Fibroblast of the aortic adventitia (primary cell): ENCODE measurements at places on chromosomes 4 and X. TPM values are rescaled to one million over a fixed set of nuclear protein-coding genes. Genes with fewer than 3 reads are reported as not detected.

The RAB33B gene
- 12.2 and 16.1 TPM in 2 replicates for total RNA-seq

The RASSF6 gene
- not detected in 2 replicates for total RNA-seq

The PRRG3 gene
- 0.45 and 0.49 TPM in 2 replicates for total RNA-seq

The CXCL11 gene
- total RNA-seq, result not detected in 2 replicates

The ZCCHC18 gene
- 0.27 and 2.4 TPM in 2 replicates for total RNA-seq

The KCND1 gene
- 0.81 and 1.4 TPM in 2 replicates for total RNA-seq

The ASB9 gene
- total RNA-seq, result 0.18 TPM in 1 of 2 replicates, not detected in the other

The ADH1A gene
- 0.27 TPM in 1 of 2 replicates, not detected in the other for total RNA-seq

The USP9X gene
- 99.1 and 102 TPM in 2 replicates for total RNA-seq

The MXRA5 gene
- 4.7 and 8.5 TPM in 2 replicates for total RNA-seq

The TMSB15A gene
- 1.4 TPM in 1 of 2 replicates, not detected in the other for total RNA-seq

The PCYT1B gene
- total RNA-seq, result 0.27 and 0.74 TPM in 2 replicates
